Endothelial cell (in vitro differentiated cells): ENCODE measurements at places on chromosomes 2 and 18. TPM values are rescaled to one million over a fixed set of nuclear protein-coding genes. Genes with fewer than 3 reads are reported as not detected.

The VWC2L gene
- total RNA-seq: not detected

- no peak for DNase-seq
Observed at GRCh38 chr2:29322011-29322410, 206.8 kb downstream of the CLIP4 start.

DNA sequence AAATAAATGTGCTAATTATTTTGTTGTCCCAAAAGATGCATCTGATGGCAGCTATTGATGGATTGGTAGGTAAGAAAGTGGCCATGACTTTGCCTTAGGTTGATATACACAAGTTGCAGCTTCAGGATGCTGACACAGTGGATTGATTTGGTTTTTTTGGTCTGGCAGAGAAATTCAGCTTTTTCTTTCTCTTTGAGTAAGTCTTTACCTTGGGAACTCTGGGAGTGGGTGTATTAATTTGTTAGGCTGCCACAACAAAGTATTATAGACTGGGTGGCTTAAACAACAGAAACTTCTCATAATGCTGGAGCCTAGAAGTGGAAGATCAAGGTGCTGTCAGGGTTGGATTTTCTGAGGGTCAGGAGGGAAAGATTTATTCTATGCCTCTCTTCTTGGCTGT, 19.8 kb upstream of the ICOS start:
- no peak for DNase-seq

- DNase-seq: no peak
Observed at GRCh38 chr2:184598002-184598315, 370 bp upstream of the ZNF804A start.
